CD4-positive, alpha-beta T cell treated with Interferon alpha-2 for 1 hour (primary cell): ENCODE measurements at places on chromosomes 5 and 9.

GRCh38 chr9:133238272-133238850 is 29.3 kb upstream of the OBP2B start:
- peak; percentile 73 for DNase-seq

DNA sequence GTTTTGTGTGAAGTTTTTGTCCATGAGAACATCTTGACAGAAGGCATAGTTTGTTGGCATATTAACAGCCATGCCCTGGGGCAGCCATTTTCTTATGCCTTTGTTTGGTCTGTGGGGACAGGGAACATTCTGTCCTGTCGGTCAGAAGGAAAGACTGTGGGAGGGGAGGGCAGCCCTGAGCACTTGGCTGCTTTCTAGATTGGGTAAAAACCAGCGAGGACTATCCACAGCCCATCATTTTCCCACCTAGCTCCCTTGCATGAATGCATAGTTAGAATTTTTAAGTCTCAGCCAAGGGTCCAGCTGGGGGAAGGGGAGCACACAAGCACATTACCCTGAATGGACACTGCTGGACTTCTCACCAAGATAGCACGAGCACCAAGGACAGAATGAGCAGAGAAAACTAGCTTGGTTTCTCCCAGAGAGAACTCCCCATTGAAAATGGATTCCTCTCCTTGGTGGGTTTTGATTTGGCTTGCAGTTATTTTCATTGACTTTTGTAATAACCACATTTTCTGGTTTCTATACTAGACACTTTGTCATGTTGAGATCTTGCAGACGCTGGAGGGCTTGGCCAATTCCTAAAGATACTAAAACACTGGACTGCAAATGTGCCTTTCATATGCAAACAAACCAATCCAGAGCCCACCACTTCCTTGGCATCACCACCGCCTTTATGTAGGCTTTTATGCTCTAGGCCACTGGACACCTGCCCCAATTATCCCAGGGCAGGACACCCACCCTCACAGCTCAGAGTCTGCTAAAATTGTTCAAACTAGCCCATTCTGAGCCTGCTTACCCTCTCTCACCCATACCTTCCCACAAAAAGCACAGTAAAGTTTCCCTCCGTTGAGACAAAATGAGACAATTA is 129.9 kb downstream of the BOD1 start:
- DNase-seq, result no peak

DNA sequence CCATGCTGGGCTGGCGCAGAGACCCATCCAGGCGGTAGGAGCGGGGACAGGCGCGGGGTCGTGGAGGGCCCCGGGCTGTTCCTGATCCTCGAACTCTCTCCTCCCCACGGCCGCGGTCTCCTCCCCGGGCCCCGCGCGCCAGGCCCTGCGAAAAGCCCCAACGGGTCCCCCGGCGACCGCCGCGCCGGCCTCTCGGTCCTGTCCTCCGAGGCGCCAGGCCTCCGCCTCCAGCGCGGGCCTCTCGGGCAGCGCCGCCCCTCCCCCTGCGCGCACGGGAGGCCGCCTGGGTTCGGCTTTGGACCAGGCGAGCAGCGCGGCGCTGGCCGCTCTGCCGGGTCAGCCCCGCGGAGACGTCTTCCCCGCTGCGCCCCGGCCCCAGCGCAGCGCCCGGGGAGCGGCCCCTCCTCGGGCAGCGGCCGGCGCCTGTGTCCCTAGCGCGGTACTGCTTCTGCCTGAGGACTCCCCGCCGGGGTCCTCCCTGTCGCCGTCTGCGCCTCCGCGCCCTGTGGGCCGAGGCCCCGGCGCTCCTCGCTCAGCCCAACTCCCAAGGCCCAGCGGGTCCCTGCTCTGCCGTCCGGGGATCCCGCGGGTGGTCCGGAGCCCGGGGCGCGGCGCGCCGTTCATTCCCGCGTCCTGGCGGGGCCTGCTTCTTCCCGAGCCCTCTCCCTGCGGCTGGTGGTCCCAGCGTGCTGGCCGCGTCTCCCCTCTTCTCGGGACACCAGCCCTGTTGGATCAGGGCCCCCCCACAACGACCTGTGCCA is 13.4 kb downstream of the COL23A1 start:
- no peak for DNase-seq

DNA sequence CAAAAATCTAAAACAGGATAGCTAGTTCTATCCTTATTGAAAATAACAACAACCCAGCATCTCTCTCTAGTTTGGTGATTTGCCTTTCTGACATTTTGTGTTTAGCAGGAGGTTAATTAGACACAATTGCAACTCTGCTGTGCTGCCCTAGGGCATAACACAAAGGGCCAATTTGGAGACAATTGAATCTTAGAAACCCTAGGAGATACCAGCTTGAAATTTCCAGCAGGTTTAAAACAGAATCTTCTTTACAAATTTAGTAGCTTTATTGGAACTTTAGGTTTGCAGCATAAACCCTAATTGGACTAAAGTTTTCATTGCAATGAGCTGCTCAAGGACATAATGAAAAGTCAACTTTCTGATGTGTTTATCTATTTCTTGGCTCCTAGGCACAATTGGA is 166.7 kb upstream of the FER start:
- no peak for DNase-seq

- no peak for DNase-seq
Observed at GRCh38 chr9:114474425-114474824, 30.8 kb downstream of the WHRN start.

GRCh38 chr5:75671506-75671905 is 45.7 kb downstream of the POC5 start:
- no peak for DNase-seq

GRCh38 chr5:103272377-103272776 is 13.8 kb downstream of the MACIR start:
- DNase-seq, result no peak

DNA sequence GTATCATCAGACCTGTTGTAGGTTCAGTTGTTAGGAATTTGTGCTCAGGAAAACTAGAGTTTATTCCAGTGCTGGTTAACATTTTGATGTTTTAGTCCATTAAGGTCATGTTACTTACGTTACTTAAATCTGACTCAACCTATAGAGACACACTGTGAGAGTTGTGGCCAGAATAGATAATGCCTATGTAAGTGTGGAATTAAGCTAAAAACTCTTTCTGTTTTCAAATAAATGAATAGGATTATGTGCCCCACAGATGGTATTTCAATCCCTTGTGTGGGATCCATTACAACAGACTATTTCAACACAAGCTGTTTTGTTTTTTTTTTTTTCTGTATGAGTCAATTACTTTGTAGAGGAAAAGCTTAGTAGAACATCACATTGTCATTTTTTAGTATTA is 68.1 kb downstream of the MEGF10 start:
- no peak for DNase-seq

DNA sequence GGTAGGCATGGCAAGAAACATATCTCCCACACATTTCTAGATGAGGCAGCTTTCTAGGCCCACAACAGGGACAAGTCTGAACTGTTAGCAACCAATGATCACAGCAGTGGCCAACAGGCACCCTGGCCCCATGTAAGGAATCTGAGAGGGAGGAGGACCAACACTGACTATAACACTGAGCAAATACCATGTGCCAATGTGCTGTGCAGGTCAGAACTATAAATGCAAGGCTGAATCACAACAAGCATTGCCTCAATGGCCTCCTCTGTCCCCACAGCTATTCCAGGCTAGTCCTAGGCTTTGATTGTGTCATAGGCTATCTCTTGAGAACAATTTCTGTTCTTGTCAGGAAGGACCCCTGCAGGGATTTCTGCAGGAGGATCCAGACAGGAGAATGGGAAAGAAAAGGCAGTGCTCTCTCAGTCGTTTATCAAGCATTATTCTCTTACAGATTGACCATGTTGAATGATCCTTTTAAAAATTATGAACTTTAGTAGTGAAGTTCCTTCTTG is 221.2 kb downstream of the TLE1 start:
- no peak for DNase-seq

DNA sequence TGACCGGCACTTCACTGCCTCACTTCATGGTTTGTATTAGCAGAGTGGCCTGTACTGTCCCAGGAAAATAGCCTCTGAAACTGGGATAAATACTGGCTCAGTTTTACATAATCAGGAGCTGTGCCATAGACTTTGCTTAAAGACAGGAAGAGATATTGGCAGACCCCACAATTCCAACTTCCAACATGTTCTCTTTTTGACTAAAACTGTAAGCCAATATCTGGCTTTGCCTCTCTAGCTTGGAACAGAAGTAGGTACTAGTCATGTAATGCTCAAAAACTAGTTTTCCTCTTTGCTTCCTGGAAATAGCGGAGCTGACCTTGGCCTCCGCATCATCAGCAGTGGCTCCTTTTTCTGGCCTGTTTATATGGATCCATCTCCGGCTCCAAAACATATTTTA is 276.9 kb downstream of the CDH9 start:
- DNase-seq, result no peak

DNA sequence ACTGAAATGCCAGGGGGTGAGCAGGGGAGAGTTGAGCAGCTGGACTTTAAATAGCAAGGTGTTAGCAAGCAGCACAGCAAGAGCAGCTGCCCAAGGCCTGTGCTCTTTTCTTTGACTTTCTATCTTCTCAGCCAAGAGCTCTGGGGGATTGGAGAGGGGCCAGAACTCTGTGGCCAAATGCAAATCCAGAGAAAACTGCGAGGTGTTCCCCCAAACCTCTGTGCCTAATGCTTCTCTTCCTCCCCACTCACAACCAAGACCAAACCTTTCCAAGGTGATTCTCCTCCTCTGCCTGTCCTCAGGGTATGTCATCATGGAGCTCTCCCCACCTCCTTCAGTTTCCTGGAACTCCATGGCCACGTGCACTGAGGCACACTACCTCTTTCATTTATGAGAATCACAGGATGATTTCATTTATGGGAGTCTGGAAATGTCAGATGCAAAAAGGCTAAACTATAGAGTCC is 118.7 kb upstream of the WWC1 start:
- DNase-seq, result no peak

DNA sequence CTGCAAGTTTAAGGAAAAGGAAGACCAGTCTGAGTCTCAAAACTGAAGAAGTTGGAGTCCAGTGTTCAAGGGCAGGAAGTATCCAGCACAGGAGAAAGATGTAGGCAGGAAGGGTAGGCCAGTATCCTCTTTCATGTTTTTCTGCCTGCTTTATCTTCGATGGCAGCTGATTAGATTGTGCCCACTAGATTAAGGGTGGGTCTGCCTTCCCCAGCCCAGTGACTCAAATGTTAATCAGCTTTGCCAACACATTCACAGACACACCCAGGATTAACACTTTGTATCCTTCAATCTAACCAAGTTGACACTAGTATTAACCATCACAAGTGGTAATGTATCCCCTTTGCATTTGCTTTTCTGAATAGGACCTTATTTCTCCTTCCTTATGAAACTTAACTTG is 535.9 kb upstream of the FTMT start:
- DNase-seq, result no peak

DNA sequence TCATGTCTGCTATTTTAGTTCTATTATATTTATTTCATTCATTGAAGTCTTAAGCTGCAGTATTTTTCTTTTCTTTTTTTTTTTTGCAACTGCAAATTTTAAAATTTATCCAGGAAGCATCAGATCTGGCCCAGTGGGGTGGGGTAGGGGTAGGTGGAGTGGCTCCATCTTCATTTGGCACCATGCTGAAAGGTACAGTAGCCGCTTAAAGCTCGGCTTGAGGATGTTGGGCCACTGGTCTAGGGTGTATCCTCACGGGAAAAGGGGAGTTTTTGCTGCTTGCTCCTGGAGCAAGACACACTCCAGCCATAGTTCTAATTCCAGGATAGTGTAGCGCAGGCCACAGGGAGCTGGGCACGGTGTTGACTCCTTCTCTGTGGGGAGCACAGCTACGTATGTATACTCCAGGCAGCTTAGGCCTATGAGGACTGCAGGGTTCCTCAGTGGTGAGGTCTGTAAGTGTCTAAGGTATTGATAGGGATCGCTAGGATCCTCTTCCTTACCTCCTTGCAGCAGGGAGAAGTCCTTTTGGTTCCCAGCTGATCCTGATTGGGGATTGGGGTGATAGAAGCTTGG is 22.7 kb downstream of the RCL1 start:
- no peak for DNase-seq

GRCh38 chr5:56402266-56403220 is 169.4 kb upstream of the ANKRD55 start:
- DNase-seq, result no peak

- no peak for DNase-seq
Observed at GRCh38 chr9:127884427-127884911, 7.0 kb upstream of the AK1 start.

GRCh38 chr9:1531424-1531823 is 481.3 kb downstream of the DMRT2 start:
- no peak for DNase-seq

DNA sequence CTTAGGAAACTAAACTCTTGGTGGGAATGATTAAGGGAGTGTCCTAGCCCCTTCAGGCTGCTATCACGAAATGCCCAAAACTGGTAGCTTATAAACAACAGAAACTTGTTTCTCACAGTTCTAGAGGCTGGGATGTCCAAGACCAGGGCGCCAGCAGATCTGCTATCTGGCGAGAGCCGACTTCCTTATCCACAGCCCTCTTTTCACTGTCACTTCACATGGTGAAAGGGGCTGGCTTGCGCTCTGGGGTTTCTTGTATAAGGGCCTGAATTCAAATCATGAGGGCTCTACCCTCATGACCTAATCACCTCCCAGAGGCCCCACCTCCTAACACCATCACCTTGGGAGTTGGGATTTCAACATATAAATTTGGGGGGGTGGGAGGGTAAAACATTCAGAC is 49.1 kb downstream of the IPPK start:
- no peak for DNase-seq

GRCh38 chr9:108565651-108566378 is 290.0 kb downstream of the ACTL7B start:
- peak; percentile 12 for DNase-seq

DNA sequence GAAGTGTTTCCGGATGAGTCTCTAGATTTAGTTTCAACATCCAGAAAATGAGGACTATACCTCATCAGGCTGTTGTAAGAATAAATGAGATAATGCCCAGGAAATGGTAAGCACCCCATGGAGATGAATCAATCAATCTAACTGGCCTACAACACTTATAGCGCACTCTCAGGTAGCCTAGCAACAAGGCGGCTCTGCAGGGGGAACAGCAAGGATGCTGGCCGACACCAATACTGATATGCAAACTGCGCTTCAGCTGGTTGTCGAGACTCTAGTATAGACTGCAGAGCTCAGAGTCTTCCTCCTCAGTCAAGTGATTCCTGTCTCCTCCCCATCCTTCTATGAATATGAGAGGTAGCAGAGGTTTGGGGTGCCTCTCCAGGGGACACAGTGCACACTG is 218.8 kb upstream of the WWC1 start:
- no peak for DNase-seq

DNA sequence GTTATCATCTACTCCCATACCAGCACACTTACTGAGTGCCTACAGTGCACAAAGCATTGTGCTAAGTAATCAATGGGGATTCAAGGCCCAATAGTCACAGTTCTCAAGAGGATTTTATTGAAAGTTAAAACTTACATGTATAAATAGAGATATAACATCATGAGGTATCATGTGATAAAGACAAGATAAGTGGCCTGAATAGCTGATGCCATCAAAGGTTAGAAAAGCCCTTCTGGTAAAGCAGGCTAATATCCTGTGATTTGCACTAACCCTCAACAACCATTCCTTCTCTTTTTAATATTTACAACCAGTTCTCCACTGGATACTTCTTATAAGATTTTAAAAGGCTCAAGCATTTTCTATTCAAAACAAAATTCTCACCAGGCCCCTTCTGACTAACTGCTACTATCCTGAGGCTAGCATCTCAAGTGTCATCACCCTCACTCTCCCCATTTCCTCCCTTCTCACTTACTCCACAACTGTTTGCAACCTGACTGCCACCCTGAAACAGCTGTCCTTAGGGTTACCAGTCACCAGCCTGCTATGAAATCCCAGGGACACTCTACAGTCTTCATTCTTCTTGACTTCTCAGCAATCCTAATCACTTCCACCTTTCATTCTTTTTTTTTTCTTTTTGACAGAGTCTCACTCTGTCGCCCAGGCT is 377.9 kb downstream of the ENC1 start:
- no peak for DNase-seq
